ENCODE measurements at places on chromosomes 12 and 14. TPM values are rescaled to one million over a fixed set of nuclear protein-coding genes. Genes with fewer than 3 reads are reported as not detected.

Gene LRTM2
- not detected for total RNA-seq

Gene CMKLR1
- 25.7 TPM for total RNA-seq

Gene CHGA
- total RNA-seq: 0.38 TPM

Gene ZNF891
- 3.1 TPM for total RNA-seq

Gene VAMP1
- total RNA-seq: 13.2 TPM

Gene PRH2
- not detected for total RNA-seq

Gene KRT6C
- not detected for total RNA-seq

Gene INHBC
- not detected for total RNA-seq

Gene SELPLG
- 14.3 TPM for total RNA-seq

Gene EFCAB11
- 8.9 TPM for total RNA-seq

Gene TPCN1
- 93.3 TPM for total RNA-seq

Gene NAA30
- 17.1 TPM for total RNA-seq

GRCh38 chr14:80847070-80847469 lies 94.5 kb downstream of the CEP128 start:
- no peak overlapping the region for H3K4me3 ChIP-seq
- H3K4me1 ChIP-seq: no peaks in the 10 kb centered on the region
- no peaks in the 10 kb centered on the region for H3K36me3 ChIP-seq
- H3K27ac ChIP-seq: no peak overlapping the region

- no peaks in the 10 kb centered on the region for H3K36me3 ChIP-seq
- DNase-seq: no peak
- no peak overlapping the region for H3K4me3 ChIP-seq
Observed at GRCh38 chr14:42112108-42112507, 505.4 kb downstream of the LRFN5 start.

DNA sequence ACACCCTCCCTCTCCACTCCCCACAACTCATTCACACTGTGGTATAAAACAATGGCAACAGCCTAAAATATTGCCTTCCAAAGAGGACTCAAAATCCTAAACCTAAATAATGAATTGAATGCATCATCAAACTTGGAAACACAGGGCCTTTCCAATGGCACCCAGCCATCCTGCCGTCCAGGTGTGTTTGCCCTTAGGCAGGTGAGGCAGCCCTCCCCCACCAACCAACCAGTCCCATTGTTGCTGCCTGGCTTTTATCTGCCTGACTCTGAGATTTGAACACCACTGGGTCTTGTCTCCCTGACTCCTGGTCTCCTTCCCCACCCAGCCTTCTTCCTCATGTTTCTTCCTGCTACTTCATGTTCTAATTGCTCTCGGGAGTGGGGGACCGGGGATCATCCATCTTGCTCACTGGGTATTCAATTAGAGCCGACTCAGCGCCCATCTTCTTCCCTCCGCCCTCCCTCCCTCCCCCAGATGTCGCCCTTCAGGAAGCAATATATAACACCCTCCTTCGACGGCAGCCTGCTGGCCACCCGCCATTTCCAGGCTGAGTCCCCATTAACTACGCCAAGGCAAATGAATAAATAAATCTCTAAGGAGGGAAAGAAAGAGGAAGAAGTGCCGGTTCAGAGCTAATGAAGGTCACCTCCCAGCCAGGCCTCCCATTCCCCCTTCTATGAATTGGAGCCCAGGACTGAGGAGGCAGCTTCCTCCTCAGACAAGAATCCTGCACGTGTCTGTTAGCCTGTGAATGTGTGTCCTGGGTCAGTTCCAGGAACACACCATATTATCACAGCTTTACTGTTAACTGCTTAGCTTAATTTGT lies 36.3 kb upstream of the NTF3 start:
- no peaks in the 10 kb centered on the region for H3K36me3 ChIP-seq
- no peaks in the 10 kb centered on the region for H3K27me3 ChIP-seq
- H3K27ac ChIP-seq: no peak overlapping the region
- H3K4me3 ChIP-seq: no peak overlapping the region
- H3K4me1 ChIP-seq: peaks cover 4% of the 10 kb centered on the region
- peak; percentile 76 for DNase-seq

DNA sequence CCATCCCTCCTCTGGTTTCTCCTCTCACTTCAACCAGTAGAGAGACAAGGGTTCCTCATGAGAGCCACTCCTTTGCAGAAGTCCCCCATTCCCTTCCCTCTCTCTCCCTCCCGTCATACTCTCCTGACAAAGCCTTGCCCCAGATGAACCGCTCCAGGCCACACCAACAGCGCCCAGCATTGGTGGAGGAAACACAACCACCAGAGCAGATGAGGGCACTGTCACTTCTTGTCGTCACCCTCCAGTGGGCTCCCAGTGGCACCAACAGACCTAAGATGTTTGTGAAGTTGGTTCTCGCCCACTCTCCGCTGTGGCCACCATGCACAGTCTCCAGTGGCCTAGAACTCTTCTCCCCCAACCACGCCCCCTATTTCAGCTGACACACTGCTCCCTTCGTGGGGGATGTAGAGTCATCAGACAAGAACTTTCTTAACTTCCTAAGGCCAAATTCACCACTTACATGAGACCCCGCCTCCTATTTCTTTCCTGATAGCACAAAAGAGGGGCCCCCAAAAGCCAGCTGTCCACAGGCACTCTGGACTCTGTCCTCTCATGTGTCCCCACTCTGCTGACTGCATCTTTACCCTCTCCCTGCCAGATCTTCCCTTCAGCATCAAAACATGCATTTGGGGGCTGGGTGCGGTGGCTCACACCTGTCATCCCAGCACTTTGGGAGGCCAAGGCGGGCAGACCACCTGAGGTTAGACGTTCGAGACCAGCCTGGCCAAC lies 29.2 kb upstream of the PLEKHG6 start:
- DNase-seq: no peak
- no peak overlapping the region for H3K4me3 ChIP-seq
- no peak overlapping the region for H3K27ac ChIP-seq
- H3K4me1 ChIP-seq: peaks cover 8% of the 10 kb centered on the region

- DNase-seq: no peak
- H3K36me3 ChIP-seq: no peaks in the 10 kb centered on the region
- no peak overlapping the region for H3K27ac ChIP-seq
- no peaks in the 10 kb centered on the region for H3K27me3 ChIP-seq
Observed at GRCh38 chr12:107511292-107511691, 174.3 kb upstream of the PWP1 start.

- H3K36me3 ChIP-seq: no peaks in the 10 kb centered on the region
- H3K27me3 ChIP-seq: no peaks in the 10 kb centered on the region
- no peak overlapping the region for H3K4me3 ChIP-seq
- peak; percentile 10 for DNase-seq
- H3K4me1 ChIP-seq: no peaks in the 10 kb centered on the region
Observed at GRCh38 chr12:83823386-83824045, 1089.1 kb downstream of the SLC6A15 start.

- H3K4me1 ChIP-seq: no peaks in the 10 kb centered on the region
- H3K27me3 ChIP-seq: no peaks in the 10 kb centered on the region
- H3K27ac ChIP-seq: no peak overlapping the region
- DNase-seq: no peak
Observed at GRCh38 chr14:71632440-71632946, 299.7 kb upstream of the RGS6 start.

DNA sequence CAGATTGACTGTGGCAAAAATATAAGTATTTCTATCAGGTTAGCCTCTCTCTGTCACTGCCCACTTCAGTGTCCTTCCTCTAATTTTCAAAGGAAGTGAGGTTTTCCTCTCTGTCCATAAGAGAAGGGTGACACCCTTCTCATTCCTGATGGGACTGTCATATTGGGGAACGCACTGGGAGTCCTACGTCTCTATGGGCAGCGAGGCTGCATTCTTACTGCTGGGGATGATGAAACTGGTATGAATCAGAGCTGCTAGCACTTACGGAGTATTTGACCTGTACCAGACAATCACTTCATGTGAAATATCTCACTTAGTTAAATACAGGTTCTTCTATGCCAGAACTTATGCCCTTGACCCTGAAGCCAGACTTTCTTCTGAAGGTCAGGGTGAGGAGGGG lies 436.3 kb downstream of the DPF3 start:
- no peak for DNase-seq
- H3K4me1 ChIP-seq: no peaks in the 10 kb centered on the region
- H3K4me3 ChIP-seq: no peak overlapping the region
- no peak overlapping the region for H3K27ac ChIP-seq
- no peaks in the 10 kb centered on the region for H3K27me3 ChIP-seq

- H3K4me1 ChIP-seq: no peaks in the 10 kb centered on the region
- no peaks in the 10 kb centered on the region for H3K36me3 ChIP-seq
- no peak overlapping the region for H3K4me3 ChIP-seq
Observed at GRCh38 chr14:98685725-98686124, 586.3 kb downstream of the BCL11B start.

DNA sequence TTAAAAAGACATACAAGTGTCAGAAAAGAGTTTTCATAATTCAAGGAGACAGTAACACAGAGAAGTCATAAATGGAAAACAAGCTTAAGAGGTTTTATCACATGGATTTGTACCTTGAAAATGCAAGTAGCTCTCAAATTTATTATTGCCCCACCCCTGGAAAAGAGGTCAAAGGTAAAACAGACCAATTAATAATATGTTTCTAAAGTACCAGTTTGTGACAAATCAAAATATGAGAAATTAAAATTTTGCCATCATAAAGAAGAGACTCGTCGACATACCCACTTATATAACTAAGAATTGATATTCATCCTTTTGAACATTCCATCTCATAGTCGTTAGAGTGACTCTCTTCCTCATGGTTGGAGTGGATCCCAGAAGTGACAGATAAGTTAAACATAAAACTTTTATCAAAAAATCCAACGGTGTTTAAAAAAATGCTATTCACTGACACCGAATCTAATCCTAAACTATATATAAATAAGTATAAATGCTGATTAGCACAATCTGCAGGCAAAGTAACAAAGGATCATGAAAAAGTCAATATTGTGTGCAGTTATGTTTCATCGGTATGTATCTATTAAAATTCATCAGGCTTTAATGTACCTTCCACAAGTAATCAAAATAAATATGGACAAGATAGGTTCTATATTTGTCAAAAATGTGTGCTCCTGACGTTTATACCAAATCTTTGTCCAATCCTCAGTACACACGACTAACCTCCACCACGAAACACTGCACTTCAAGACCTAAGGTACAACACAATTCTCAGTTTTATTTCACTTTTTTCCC lies 2.3 kb downstream of the CORO1C start:
- DNase-seq: no peak
- H3K36me3 ChIP-seq: no peaks in the 10 kb centered on the region
- H3K27me3 ChIP-seq: no peaks in the 10 kb centered on the region
- H3K4me1 ChIP-seq: peaks cover 11% of the 10 kb centered on the region
- H3K4me3 ChIP-seq: peak overlapping the region; percentile 62

GRCh38 chr12:28872654-28873268 lies 276.3 kb upstream of the FAR2 start:
- no peaks in the 10 kb centered on the region for H3K4me1 ChIP-seq
- H3K4me3 ChIP-seq: no peak overlapping the region
- no peak overlapping the region for H3K27ac ChIP-seq
- no peaks in the 10 kb centered on the region for H3K36me3 ChIP-seq

- no peaks in the 10 kb centered on the region for H3K36me3 ChIP-seq
- H3K27me3 ChIP-seq: no peaks in the 10 kb centered on the region
- no peaks in the 10 kb centered on the region for H3K4me1 ChIP-seq
- no peak for DNase-seq
- H3K27ac ChIP-seq: no peak overlapping the region
Observed at GRCh38 chr14:92519246-92520101, 5.9 kb downstream of the RIN3 start.

DNA sequence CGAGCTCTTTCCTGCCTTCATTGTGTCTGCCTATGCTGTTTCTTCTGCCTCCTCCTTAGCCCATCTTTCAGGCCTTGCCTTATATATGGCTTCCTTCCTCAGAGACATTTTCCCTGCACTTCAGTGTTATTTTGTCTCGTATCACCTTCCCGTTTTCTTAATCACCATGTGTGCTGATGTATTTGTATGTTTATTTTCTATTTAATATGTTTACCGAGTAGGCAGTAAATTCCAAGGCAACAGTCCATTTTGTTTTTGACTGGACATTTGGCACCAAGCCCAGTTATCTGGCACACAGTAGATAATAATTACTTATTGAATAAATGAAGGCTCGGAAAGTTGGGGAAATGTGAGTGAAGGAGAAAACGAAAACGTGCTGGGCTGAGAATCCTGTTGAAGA lies 4.6 kb upstream of the POU6F1 start:
- H3K4me1 ChIP-seq: peaks cover 11% of the 10 kb centered on the region
- H3K27ac ChIP-seq: peak overlapping the region; percentile 45
- DNase-seq: no peak

DNA sequence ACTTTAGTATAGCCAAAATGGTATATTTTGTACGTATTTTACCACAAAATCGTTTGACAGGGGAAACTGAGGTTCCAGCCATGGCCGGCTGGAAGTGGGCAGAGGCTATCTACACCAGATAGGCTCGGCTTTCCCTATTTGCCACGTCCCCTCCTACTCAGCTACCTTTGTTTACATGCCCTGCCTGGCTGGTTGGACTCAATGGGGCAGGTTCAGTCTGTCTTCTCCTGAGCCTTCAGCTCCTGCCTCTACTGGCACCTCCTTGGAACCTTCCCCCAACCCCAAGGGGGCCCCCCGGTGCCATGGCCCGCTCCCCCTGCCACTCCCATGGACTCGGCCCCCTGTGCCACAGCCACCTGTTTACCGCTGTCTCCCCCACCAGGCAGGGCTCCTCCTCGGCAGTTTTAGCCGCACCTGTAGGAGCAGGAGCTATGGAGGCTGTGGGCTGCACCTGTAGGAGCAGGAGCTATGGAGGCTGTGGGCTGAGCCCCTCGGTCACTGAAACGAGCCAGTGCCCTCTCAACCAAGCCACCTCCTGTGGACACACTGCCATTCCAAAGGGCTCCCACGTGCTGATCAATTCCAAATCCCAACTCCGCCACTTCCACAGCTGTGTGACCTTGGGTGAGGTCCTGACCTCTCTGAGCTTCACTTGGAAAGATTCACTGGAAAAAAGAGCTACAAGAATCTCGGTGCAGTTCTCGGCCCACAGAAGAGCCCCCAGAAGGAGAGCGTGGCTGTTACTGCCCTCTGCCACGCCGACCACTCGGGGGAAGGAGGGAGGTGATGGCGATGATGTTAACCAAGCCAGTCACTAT lies 62.2 kb downstream of the NCOR2 start:
- peaks cover 4% of the 10 kb centered on the region for H3K36me3 ChIP-seq
- H3K4me3 ChIP-seq: no peak overlapping the region
- DNase-seq: no peak

GRCh38 chr14:30118992-30119640 lies 191.5 kb upstream of the PRKD1 start:
- no peak overlapping the region for H3K27ac ChIP-seq
- no peak for DNase-seq
- no peaks in the 10 kb centered on the region for H3K4me1 ChIP-seq
- H3K4me3 ChIP-seq: no peak overlapping the region

DNA sequence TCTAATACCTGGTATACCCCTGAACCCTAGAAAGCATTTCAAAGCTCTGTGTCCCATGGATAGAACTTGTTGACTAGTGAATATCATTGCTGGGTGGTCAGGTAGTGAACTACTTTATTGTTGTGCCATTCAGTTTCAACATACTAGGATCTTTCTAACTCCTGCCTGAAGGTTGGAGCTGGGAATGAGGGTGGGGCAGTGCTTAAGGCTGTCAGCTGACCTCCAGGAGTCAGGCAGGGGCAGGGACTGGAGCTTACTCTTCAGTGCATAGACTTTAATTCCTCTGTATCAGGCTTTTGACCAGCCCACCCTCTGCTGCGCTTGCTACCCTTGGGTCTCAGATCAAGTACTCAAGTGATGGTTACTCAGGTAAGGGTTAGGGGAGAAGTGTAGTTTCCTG lies 102.6 kb upstream of the RFX4 start:
- H3K4me1 ChIP-seq: no peaks in the 10 kb centered on the region

- DNase-seq: no peak
- H3K27ac ChIP-seq: no peak overlapping the region
- no peaks in the 10 kb centered on the region for H3K36me3 ChIP-seq
- no peaks in the 10 kb centered on the region for H3K4me1 ChIP-seq
- H3K27me3 ChIP-seq: no peaks in the 10 kb centered on the region
Observed at GRCh38 chr12:133026996-133027395, 10.3 kb upstream of the ZNF84 start.

GRCh38 chr14:73026243-73026844 lies 562 bp downstream of the ZFYVE1 start:
- H3K36me3 ChIP-seq: peaks cover 5% of the 10 kb centered on the region
- H3K27me3 ChIP-seq: no peaks in the 10 kb centered on the region
- peak overlapping the region; percentile 73 for H3K4me3 ChIP-seq
- no peak overlapping the region for H3K27ac ChIP-seq
